NCI-H1092 (cell line): ENCODE measurements at places on chromosomes 3 and 15.

DNA sequence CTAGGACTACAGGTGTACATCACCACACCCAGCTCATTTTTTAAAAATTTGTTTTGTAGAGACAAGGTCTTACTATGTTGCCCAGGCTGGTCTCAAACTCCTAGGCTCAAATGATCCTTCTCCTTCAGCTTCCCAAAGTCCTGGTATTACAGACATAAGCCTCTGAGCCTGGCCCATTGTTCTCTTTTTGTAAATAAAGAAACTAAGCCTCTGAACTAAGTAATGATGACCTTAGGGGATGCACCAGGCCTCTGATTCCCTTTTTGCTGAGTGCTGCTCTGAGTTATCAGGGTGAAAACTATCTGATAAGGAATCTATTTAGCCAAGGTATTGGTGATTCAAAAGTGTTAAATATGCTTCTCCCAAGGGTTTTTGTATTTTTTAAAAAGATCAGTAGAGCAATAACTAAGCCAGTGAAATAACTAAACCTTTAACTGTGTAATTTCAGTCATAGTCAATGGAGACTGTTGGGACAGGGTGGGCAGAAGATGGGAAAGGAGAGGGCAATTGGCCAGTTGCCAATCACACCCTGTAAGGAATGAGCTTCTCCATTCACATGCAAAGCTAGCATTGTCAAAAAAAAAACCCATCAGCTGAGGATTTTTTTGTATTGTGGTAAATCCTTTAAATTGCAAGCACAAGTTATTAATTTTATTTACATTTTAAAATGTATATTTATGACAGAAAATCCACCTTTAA is 194.8 kb upstream of the PFN2 start:
- no peak for DNase-seq

- DNase-seq: no peak
These were observed 13.4 kb downstream of the B4GALT4 start for GRCh38 chr3:119227070-119227850.

GRCh38 chr15:43975326-43975725 is 148.5 kb downstream of the WDR76 start:
- no peak for DNase-seq

- no peak for DNase-seq
These were observed 160.1 kb downstream of the OR4M2 start for GRCh38 chr15:22240403-22240802.

DNA sequence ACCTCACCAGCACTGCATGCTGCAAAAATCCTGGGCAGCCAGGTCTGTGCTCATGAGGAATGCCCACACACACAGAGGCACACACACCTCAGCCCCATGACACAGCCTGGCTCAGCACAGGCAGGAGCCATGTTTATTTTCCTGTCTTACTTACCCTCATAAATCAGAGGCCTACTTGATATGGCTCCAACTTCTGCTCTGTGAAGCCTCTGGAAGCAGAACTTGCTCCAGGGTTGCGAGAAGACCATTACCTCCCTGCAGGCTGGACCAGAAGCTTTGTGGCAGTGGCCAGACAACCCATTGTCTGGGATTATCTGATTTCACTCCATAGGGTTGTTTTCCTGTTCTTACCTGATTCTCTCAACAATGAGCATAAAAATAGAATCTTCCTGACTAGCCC is 43.8 kb upstream of the CMTM8 start:
- no peak for DNase-seq

GRCh38 chr3:60298141-60298540 is 953.1 kb downstream of the FHIT start:
- DNase-seq: no peak

GRCh38 chr15:66566963-66567531 is 1.2 kb upstream of the LCTL start:
- peak; percentile 30 for DNase-seq

DNA sequence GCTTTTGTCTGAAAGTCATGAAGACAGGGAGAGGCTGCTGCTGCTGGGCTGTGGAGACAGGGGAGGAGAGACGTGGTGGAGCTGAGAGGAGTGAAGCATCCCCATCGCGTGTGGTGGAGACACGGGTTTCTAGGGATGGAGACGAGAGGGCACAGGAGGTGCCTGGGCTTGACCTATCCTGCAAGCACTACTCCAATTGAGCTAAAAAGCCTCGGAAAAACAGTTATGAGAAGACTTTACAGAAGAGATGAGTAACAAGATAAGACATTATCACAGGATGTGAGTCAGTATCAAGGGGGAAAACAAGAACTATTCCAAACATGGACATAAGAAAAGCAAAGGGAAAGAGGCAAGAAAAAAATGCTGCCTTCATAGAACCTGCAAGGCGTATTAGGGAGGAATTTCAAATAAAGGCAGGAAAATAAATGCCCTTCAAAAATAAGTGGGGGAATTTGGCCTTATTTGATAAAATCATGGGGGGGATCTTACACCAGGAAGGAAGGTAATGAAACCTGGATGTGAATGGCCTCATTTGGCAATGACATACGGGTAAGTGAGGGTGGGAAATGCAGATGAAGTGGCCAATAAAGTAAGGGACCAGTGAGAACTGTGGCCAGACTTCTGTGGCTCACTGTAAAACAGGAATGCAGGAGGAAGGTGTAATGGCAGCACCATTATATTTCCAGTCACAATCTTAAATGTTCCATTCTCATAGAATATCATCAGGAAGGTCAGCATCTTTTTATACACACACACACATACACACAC is 97.9 kb downstream of the PLD1 start:
- no peak for DNase-seq

GRCh38 chr3:39705351-39705900 is 104.0 kb upstream of the MYRIP start:
- DNase-seq: no peak

DNA sequence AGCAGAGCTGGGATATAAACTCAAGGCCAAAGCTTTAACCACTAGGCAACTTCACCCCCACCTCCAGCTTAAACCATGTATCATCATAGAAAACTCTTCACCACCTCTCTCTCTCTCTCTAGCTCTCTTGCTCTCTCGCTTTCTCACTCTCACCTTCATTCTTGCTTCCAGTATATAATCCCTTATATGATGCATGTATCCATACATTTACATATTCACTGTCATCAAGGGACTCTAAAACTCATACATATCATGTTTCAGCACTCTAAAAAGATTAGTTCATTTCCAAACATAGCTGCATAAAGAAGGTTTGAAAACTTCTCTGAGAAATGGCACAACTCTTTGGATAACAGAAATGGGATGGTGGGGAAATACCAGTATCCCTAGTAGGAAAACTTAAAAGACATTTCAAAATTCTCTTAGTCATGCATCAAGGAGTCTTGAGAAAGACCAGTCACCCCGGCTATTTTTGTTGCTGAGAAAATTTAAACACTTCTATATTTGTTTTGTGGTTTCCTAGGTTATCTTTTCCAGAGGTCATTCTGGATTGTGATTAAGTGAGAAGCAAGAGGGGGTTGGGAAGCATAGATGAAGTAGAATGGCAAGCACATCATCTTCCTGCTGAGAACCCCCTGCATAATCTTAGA is 447.8 kb upstream of the THBS1 start:
- DNase-seq: no peak

DNA sequence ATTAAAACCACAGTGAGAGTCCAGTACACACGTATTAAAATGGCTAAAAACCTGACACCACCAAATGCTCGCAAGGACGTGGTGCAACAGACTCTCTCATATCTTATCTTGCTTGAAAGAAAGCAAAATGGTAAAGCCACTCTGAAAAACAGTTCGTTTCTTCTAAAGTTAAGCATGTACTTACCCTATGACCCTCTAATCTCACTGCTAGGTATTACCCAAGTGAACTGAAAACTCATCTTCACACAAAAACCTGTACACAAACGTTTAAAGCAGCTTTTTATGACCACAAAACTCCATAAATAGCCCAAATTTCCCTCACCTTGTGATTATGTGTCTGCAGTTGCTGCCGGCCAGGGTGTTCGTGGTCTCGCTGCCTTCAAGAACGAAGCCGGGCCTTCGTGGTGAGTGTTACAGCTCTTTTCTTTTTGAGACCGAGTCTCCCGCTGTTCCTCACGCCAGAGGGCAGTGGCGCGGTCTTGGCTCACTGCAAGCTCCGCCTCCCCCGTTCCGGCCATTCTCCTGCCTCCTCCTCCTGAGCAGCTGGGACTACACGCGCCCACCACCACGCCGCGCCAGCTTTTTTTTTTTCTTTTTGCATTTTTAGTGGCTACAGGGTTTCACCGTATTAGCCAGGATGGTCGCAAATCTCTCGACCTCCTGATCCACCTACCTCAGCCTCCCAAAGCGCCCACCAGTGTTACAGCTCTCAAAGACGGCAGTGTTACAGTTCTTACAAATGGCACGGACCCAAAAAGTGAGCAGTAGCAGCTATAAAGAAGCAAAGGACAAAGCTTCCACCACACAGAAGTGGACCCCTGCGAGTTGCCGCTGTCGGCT is 165.4 kb downstream of the TJP1 start:
- no peak for DNase-seq

- no peak for DNase-seq
These were observed 580 bp upstream of the RUBCN start for GRCh38 chr3:197737319-197737649.

GRCh38 chr3:100682056-100682853 is 27.0 kb upstream of the TFG start:
- DNase-seq: no peak

DNA sequence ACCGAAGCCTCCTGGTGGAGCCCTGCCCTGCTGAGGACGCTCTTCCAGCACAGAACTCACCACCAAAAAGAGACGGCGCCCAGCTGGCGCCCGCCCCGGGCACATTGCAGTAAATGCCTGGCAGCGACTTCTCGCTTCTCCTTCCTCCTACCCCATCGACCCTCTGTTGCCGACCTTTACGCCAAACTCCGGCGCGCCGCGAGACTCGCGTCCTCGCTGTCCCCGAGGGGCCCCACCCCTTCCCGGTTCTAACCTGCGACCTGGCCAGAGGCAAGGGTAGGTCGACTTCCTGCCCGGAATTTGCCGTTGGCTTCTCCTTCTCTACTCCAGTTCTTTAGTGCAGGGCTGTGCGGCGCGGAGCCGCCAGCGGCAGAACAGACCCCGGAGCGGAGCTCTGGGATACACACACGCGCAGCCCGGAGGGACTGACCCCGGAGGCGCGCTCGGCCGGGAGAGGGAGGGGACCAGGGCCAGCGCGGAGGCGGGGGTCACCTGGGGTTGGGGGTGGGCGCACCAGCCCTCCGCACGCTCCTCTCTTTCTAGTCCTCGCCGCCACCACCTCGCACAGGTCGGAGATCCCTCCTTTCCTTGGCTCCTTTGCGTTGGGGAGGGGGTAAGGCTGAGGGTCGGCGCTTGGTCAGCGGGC is 226.6 kb upstream of the AZI2 start:
- peak; percentile 35 for DNase-seq

DNA sequence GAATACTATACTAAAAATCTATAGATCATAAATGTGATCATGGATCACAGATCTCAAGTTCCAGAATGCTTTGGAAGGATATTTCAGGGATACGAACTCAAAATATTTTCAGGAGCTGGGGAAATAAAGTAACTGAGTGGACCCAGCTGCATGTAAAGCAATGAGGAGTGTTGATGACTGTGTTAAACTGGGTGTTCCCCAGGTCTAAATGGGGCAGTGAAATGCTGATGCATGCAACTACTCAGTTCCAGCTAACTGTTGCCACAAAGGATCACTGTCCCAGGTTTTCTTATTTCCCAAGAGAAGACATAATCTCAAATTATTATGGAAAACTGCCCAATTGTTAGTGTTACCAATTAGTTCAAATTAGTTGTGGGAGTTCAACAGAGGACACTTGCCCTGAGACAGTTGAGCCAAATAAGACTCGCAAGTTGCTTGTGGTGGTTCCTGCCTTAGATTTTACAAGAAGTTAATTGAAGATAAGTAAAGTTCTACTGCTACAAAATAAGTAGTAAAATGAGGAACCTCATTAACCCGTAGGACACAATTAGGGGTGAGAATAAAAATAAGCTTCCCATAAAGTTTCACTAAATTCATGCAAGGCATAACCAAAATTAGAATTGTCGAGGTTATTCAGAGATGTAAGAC is 66.3 kb upstream of the IL12A start:
- DNase-seq: no peak

- no peak for DNase-seq
These were observed 36.4 kb upstream of the BNC1 start for GRCh38 chr15:83320844-83321243.

DNA sequence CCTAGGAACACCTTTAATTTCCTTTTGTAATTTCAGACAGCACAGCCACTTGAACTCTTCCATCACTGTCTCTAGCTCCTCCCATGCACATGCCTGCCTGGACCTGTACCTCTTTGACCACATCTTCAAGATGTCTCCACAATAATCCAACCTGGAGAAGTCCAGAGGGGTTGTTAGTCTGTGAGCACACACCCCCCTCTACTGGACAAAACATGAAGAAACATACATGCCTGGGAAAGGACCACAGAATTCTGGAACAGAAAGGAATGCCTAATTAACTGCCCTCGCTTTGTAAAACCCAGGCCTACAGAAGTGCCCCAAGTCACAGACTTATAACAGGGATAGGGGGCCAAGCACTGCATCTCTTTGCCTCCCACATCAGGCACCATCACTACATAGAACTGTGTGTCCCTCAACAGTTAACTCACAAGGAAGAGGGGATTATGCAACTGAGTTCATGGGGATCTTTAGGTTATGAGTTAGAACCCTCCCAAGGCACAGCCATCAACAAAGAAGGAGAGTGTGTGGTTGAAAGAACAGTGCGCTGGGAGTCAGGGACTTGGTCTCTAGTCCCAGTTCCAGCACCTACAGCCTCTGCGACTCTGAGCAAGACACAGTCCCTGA is 61.7 kb downstream of the FMN1 start:
- DNase-seq: peak; percentile 21

- no peak for DNase-seq
These were observed 134.5 kb downstream of the CNTN3 start for GRCh38 chr3:74479915-74480314.

DNA sequence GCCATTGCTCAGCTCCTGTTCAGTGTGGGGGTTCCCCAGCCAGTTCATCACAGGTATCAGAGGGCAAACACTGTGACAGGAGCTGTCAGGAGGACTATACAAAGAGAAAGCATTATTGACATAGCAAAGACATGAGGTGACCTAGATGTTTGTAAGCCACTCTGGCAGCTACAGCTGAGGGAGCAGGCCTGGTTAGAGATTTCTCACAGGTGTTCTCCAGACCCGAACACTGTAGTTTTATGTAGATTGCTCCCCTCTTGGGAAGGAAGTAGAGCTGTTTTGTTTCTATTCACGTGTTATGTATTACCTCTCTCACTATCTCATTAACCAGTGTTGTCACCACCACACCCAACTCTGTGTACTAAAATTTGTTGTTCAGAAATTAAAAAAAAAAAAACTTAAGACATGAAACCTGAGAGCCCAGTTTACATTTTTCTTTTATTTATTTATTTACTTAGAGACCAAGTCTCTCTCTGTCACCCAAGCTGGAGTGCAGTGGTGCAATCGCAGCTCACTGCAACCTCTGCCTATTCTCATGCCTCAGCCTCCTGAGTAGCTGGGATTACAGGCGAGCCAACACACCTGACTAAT is 123.7 kb downstream of the RBPMS2 start:
- DNase-seq: peak; percentile 2

- no peak for DNase-seq
These were observed 32.4 kb downstream of the FRMD4B start for GRCh38 chr3:69353503-69353902.

- DNase-seq: no peak
These were observed 667 bp upstream of the ACOX2 start for GRCh38 chr3:58537412-58538301.

- DNase-seq: no peak
These were observed 62.2 kb upstream of the P2RY1 start for GRCh38 chr3:152772674-152773225.
